ENCODE measurements at places on chromosomes 12 and 14. TPM values are rescaled to one million over a fixed set of nuclear protein-coding genes. Genes with fewer than 3 reads are reported as not detected.

DNA sequence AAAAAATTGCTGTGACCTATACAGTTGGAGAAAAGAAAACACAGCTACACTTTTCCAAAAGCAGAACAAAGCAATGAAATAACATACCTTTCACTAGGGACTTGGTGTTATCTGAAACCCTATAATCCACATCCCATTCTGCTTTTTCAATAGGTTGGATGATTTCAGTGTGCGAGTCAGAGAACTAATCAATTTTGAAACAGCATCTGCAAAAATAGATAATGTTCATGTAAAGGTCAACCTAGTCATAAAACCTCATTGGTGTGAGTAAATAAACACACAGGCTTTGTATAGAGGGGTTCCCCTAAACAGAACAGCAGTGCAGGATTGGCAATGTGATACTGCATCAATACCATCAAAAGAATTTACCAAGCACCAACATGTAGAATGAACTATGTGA is 173.0 kb upstream of the G2E3 start:
- DNase-seq, result no peak

GRCh38 chr14:96039633-96040311 is 610 bp downstream of the C14orf132 start:
- peak; percentile 8 for DNase-seq

DNA sequence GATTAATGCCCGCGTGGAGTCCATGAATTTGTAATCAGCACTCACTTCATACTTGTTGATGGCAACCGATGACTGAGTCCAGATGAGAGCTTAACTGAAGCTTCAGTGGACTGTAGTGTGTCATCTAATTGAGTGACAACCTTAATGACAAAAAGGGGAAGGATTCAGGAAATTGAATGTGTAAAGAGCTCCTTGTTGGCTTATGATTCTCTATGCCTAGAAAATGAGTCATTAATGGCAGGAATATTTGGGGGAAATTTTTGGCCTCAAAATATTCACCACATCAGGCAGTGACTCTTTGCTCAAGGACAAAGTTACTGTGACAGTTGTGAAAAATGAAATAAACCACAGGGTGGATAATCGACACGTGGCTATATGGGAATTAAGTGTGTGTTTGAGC is 55.3 kb upstream of the STON2 start:
- no peak for DNase-seq

GRCh38 chr14:90483117-90483516 is 86.3 kb downstream of the CALM1 start:
- DNase-seq, result no peak

- DNase-seq, result no peak
Observed at GRCh38 chr12:33724867-33725266, 285.2 kb upstream of the SYT10 start.

- DNase-seq, result no peak
Observed at GRCh38 chr12:47762850-47763465, 4.3 kb upstream of the RAPGEF3 start.

DNA sequence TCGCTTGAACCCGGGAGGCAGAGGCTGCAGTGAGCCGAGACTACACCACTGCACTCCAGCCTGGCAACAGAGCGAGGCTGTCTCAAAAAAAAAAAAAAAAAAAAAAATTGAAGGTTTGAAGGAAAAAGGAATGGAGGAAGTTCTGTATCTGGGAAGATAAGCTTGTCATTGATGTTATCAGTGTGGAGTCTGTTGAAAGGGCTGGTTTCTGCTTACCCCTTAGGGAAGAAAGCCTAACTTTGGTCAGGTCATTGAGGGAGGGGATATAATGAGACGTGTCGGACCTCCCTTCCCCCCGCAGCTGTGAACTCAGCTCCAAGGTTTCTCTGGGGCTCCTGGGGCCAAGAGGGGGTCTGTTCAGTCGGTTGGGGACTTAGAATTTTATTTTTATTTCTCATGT is 16.4 kb downstream of the DAO start:
- DNase-seq, result no peak

DNA sequence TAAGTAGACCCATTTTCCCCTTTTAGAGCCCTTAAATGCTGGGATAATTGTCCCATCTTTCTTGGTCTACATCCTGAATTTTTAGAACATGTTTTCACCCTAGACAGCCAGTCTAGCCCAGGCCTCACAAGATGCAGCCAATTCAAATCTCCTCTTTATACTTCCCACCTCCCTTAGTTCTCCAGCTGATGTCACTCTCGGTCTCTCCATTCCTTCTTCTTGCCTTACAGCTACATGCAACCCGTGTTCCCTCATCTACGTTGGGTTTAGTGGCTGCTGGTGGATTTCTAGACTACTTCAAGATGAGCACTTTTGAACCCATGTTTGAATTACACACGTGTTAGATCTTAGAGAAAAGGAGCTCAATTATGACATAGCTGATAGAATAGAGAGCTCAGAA is 132.0 kb downstream of the PPM1H start:
- no peak for DNase-seq

DNA sequence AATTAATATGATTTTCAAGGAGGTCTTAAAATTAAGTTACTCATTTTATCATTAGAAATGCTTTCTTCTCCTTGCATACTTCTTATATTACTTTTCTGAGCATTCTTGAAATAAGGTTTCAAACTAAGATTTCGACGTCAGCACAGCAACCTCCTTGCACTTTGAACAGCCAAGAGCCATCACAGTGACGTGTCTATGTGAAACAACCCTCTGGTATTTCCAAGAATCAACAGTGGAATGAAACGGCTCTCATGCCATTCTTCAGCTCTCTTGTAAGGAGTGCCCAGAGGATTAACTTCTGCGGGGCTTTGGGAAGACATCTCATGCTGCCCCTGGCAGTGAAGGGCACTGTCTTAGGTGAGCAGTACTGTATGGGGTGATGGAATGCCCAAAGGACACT is 109.2 kb downstream of the EFCAB11 start:
- no peak for DNase-seq

GRCh38 chr14:31389946-31390345 is 30.4 kb downstream of the HEATR5A start:
- DNase-seq, result no peak

DNA sequence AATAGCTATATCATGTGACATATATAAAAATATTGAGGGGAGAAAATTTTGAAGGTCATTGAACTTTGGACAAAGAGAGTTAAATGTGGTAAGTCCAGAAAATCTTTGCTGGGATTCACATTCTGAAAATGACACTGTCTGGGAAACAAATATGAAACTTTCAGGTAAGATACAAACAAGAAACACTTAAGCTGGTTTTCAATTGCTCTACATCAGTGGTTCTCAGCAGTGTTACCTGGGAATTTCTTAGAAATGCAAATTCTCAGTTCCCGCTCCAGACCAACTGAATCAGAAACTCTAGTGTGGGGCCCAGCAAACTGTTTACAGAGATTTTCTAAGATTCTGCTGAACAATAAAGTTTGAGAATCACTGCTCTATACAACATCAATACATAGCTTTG is 3.6 kb upstream of the CDK17 start:
- DNase-seq, result no peak

GRCh38 chr14:68671909-68672308 is 121.0 kb downstream of the ZFP36L1 start:
- DNase-seq, result no peak

DNA sequence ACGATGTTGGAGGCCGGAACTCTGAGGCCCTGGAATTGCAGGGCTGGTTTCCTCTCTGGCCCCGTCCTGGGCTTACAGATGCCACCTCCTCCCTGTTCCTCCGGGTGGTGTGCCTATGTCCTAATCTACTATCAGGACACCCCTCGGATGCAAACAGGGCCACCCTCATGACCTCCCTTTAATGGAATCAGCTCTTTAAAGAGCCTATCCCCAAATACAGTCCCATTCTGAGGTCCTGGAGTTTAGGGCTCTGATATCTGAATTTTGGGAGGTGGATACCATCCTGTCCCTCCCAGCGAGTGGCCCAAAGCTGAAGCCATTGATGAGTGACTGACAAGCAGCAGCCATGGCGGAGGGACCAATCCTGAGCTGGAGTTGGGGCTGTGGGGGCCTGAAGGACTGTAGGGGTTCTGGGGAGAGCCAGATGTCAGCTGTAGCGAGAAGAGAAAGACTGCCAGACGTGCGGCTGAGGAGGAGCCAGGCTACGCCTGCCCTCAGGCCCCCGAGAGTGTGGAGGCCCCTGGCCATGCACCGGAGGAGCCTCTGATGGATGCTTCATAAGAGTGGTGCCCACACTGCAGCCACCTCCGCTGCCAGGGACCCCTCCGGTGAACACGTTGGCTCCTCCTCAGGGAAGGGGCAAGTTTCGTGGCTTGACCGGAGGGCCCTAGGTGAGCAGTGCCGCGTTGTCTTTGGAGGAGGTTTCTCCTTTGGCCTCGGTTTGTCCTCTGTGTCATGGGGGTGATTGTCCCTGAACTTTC is 100.2 kb downstream of the KIF26A start:
- no peak for DNase-seq

- peak; percentile 32 for DNase-seq
Observed at GRCh38 chr12:22625762-22626294, 857 bp downstream of the ETNK1 start.

DNA sequence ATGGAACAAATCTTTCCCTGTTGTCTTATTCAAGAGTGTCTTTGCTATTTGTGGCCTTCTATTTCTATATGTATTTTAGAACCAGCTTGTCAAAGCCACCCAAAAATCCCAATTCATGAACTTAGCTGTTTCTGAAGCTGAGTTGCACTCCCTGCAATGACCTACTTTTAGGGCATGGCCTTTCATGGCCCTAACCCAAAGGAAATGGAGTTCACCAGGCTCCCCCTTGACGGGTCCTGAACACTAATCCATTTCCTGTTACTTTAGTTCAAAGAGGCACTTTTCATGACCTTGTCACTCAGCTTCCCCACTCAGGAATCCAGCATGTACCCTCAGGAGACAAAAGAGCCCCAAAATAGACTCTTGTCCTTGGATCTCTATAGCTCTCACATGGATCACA is 7.6 kb downstream of the TMED8 start:
- DNase-seq, result no peak

DNA sequence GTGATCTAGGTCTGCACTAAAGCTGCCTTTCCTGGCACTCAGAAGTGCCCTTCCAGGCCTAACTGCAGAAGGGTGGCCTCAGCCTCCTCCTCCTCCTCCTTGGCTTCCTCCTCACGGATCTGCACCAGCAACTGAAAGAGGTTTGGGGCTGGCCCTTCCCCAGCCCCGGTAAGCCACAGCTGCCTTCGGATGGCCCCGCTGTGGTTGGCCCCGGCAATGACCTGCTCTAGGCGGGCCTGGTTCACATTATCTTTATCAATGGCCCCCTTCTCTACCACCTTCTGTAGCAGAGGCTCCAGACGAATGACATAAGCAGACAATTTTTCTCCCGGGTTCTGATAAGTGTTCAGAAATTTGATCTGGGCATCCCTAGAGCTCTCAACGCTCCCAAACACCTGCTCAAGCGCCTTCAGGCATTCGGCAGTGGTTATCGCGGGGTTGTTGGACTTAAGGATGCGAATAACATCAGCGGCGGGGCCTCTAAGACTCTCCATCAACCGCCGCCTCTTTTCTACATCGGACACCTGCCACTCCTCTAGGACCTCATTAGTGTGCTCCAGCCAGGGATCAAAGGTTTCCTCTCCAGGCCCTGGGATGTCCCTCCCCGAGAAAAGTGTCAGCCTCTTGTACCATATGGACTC is 1.5 kb downstream of the PNMA1 start:
- peak; percentile 26 for DNase-seq

DNA sequence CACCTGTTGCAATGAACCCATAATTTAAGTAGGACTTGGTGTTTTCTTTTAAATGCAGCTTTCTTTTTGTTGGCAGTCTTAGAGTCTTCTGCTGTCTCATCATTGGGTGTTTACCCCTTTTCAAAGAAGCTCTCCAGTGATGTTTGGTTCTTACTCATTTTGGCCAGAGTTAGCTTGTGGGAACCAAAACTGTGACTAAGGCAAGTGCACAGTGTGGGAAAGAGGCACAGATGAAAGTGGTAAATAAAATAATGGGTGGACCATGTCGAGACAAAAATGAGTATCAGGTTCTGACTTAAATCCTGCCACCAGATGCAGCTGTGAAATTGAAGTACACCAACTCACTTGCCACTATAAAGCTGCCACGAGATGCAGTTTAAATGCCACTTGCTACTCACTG is 615.4 kb upstream of the MIS18BP1 start:
- DNase-seq, result no peak

- no peak for DNase-seq
Observed at GRCh38 chr12:725076-725475, 27.3 kb upstream of the WNK1 start.

DNA sequence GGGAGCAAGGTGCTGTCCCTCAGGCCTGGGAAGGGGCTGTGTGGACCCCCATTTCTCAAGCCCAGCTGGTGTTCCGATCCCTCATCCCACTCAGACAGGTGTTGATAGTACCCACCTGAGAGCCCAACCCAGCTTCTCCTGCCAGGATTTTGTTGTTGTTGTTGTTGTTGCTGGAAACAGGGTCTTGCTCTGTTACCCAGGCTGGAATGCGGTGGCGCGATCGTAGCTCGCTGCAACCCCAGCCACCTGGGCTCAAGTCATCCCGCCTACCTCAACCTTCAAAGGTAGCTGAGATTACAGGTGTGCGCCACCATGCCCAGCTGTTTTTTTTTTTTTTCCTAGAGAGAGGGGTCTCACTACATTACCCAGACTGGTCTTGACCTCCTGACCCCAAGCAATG is 209.9 kb downstream of the PHETA1 start:
- DNase-seq, result no peak

DNA sequence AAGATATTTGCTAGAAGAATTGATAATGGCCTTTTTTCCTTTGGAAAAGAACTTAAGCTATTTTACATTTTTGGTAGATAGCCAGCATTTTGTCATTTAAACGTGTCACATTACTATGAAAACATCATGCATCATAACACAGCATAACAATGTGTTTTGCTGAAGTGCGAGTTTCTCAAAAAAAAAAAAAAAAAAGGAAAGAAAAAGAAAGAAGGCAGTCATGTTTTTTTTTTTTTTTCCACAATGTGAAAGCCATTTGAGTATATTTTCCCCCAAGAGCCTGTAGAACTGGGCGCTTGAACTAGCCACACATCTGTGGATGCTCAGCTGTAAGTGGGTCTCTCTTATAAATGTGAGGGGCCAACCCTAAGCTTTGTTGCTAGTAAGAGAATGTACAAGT is 300.1 kb downstream of the AKAP6 start:
- no peak for DNase-seq

GPR65 gene
- not detected for total RNA-seq

FOXA1 gene
- total RNA-seq, result 1.4 TPM

ADAMTS20 gene
- 0.22 TPM for total RNA-seq

NDUFA12 gene
- 163 TPM for total RNA-seq

MARK3 gene
- 31.8 TPM for total RNA-seq

DPPA3 gene
- not detected for total RNA-seq

TPH2 gene
- total RNA-seq, result not detected

CCDC196 gene
- not detected for total RNA-seq

Data from A172 (cell line).